Stimulated activated CD4-positive, alpha-beta T cell treated with anti-CD3 and anti-CD28 coated beads, Interleukin-1b, Interleukin-23, amount 100 ng/mL, for 1 hour (primary cell): ENCODE measurements at places on chromosomes 3 and 15.
A peak's percentile ranks its signal among the peaks of the same experiment; 100 is the strongest.

- no peak for DNase-seq
These were observed 465.0 kb downstream of the PLOD2 start for GRCh38 chr3:145696011-145696410.

- DNase-seq = no peak
These were observed 15.6 kb downstream of the SMAD3 start for GRCh38 chr15:67080900-67081431.

DNA sequence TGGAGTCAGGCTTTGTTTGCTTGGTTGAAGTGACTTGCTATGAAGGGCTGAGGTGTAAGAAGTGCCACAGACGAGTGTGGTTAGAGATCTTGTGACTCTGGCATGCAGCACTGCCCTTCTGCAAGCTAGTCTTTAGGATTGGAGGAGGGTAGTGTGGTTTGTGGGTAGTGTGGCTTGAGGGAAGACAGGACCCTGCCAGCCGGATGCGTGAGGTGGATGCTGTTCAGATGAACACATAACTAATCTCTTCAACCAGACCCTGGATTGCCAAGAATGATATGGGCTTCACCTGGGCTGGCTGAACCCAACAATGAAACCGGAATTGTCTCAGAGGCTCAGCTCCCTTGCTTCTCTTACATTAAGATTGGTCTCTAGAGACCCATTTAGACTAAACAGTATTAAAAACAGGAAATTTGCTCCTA lies 32.7 kb downstream of the STARD9 start:
- DNase-seq = no peak

- DNase-seq = no peak
These were observed 2.6 kb downstream of the CYP19A1 start for GRCh38 chr15:51335538-51336410.

DNA sequence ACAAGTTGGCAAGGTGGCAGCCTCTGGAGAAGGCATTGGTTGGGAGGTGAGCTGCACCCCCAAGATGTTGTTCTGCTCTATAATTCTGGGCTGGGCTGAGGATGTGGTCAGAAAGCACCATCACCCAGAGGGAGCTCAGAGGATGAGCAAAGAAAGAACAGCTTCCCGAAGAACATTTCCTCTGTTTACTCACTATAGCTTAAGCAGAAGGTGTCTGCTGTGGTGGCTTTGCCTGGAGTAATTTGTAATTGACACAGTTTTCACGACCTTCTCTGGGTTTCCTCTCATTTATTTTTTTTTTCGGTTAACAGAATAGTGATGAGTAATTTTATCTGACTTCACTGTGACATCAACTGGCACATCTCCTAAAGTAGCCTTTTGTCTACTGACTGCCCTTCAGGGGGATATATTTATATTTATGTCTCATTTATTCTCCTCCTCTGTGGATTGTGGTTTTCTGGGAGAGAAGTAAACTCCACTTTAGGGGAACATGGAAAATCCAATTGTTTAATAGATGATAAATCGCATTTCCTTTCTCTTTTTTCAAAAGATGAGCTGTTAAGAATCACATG lies 49.5 kb upstream of the ABHD17C start:
- DNase-seq = no peak

DNA sequence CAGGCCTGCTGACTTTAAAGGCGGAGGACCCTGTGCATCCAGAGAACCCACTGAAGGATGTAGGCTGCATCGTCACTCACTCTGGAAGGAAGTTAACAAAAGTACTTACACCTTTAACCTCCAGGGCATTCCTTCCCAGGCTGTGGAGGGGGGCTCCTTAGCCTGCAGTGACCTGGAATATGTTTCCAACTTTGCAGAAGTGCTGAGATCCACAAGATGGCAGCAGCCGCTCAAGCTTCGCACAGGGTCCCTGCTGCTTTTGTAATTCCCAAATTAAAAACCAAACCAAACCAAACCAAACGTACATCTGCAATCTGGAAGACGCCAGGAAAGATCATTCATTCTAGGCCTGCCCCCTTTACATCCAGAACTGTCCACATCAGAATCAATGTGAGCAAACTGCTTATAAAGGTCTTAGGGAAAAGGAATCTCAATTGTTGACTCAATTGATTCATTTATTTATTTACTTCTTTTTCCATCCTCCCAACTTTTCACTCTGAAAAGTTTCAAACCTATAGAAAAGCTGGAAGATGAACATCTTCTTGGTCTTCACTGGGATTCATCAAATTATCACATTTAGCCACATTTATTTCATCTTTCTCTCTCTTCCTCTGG lies 70.5 kb upstream of the KLHL25 start:
- no peak for DNase-seq

GRCh38 chr15:66592505-66593218 lies 26.9 kb upstream of the LCTL start:
- DNase-seq = no peak

- DNase-seq = peak; percentile 43
These were observed at the start of gene GPR160 for GRCh38 chr3:170037463-170038433. Gene GPR160 (plus strand): TSS chr3:170037995. CDS start chr3:170083973, 45,978 bp downstream.

DNA sequence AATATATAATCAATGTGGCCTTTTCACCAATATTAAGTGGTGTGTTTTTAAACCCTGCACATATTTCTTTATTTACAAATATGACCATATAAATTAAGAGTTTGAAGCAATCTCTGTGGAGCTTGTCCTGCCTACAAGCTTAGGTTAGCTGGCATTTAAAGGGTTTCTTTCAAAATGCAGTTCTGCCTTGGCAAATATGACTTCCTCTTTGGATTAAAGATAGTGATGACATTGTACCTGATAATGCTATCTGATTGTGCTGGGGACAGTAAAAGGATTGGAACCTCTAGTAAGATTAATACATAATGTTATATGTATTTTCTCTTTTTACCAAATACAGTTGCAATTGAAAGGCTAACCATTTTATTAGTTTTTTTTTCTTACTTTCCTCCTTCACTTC lies 249.1 kb downstream of the OTOL1 start:
- DNase-seq = no peak

GRCh38 chr3:177807150-177807875 lies 610.0 kb upstream of the TBL1XR1 start:
- no peak for DNase-seq

DNA sequence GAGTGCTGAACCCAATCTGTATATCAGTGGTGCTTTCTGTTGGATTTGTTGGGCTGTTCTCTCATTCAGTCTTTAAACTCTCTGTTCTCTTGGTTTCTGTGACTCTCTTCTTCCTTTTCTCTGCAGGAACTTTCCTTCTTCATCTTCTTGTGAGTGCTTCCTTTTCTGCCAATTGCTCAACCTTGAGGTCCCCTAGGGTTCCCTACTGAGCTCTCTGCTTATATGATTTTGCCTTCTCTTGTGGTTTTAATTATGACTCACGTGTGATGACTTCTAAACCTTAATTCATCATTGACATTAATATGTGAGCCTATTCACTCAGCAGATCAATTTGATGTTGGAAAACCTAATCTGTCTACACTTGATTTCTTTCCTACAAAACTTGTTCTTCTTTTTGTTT lies 39.4 kb downstream of the MOBP start:
- no peak for DNase-seq

GRCh38 chr15:43095708-43096347 lies 10.0 kb downstream of the UBR1 start:
- no peak for DNase-seq

GRCh38 chr3:55947406-55947805 lies 460.3 kb upstream of the WNT5A start:
- DNase-seq = no peak

- DNase-seq = no peak
These were observed 17.7 kb downstream of the POC1A start for GRCh38 chr3:52136513-52136912.

GRCh38 chr3:58686847-58687246 lies 20.3 kb upstream of the FAM3D start:
- no peak for DNase-seq

DNA sequence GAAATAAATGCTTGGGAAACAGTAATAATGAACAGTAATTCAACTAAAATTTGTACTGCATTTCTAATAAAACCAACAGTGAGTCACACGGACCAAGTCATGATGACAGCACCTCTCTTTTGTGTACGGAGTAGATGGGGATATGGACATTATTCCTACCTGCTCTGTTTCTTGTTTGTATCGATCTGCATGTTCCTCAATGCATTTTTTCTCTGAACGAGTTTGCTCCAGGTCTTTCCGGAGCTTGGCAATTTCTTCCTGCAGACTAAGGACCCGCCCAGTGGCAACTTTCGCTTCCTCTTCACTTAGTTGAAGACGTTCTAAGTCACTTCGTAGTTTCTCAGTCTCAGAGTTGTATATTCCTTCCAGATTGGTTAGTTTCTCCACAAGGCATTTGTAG lies 74.4 kb upstream of the MYO5C start:
- DNase-seq = no peak

- DNase-seq = no peak
These were observed 18.7 kb upstream of the PTPN9 start for GRCh38 chr15:75597667-75598341.

- no peak for DNase-seq
These were observed 450.9 kb downstream of the MAGI1 start for GRCh38 chr3:65587650-65588439.

DNA sequence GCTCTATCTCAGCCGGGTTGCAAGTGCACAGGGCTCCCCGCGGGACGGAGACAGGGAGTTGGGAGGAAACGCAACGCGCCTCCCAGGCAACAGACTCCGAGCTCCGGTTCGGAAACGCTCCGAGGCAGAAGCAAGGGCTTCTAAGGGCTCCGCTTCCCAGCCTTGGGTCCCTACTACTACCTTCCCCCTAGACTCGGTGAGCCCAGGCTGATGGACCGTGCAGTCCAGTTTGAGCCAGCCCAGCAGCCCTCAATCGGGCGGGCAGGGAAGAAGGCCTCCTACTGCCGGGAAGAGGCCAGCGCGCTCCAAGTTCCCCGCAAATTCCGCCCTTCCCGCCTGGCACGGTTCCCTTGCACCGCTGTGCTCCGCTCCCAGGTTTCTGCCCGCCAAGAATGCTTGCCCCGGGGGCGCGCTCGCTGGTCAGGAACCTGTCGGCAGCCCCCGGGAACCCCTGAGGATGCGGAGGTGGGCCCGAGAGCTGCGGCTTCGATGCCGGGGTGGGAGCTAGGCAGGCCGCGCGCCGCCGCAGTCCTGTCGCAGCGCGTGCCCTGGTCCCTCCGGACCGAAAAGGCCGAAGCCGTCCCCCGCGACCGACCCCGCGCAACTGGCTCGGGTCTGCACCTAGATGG lies 728 bp downstream of the TRANK1 start:
- DNase-seq = no peak

DNA sequence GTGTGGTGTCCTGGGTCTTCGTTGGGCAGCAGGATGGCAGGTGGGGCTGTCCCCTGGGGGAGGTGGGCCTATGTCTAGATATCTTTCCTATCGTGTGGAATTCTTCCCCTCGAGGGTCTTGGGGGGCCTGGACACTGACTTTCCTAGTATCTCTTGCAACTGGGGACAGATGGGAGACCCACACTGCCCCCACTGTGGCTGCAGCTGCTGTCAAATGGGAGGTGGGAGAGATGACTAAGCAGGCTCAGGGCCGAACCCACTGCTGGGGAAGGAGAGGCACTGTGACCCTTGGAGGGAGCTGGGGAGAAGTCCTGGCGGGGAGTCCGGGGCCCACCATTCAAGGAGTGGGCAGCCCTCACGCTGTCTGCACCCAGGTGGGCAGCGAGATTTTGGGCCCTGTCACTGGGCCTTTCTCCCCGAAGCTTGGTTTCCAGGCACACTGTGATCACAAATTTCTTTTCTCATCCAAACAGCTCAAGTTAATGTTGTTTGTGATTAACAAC lies 2.9 kb upstream of the FBLN2 start:
- DNase-seq = no peak

- DNase-seq = no peak
These were observed 568.3 kb upstream of the ZNF717 start for GRCh38 chr3:76353683-76354082.

- DNase-seq = no peak
These were observed 25.1 kb downstream of the OXSR1 start for GRCh38 chr3:38190481-38190881.

- no peak for DNase-seq
These were observed 26.4 kb upstream of the HGD start for GRCh38 chr3:120708408-120708807.

DNA sequence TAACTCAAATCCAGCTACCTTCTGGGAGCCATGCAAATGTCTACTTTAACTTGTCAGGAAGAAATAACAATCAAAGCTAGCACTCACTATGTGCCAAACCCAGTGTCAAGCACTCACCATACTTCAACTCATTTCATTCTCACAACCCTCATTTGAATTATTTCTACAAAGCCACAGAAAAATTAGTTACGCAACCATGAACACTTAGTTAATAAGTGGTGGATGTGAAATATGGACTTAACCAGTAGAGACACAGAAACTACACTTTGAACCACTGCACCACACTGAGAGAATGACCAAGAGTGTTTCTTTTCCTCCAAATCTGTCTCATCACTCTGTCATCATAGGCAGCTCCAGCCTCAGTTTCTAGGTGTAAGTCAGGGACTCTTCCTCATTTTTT lies 91.0 kb upstream of the MBNL1 start:
- no peak for DNase-seq

DNA sequence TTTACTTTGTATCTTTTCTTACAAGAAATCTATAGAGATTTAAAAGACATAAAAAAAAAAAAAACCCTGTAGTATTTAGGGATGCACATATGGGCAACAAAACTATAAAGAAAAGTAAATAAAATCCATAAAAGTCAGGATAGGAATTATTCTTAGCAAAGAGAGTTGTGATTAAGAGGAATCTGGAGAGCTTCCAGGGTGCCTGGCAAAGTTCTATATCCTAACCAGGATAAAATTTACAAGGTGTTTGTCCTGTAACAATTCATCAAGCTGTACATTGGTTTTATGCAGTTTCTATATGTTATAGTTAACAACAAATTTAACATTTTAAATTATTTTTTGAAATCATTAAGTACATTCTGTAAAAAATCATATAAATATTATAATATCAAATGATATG lies 7.9 kb downstream of the SECISBP2L start:
- DNase-seq = no peak

GRCh38 chr3:125052624-125053303 lies 3.0 kb downstream of the HEG1 start:
- no peak for DNase-seq

GRCh38 chr3:25457671-25458419 lies 29.8 kb downstream of the RARB start:
- DNase-seq = no peak

DNA sequence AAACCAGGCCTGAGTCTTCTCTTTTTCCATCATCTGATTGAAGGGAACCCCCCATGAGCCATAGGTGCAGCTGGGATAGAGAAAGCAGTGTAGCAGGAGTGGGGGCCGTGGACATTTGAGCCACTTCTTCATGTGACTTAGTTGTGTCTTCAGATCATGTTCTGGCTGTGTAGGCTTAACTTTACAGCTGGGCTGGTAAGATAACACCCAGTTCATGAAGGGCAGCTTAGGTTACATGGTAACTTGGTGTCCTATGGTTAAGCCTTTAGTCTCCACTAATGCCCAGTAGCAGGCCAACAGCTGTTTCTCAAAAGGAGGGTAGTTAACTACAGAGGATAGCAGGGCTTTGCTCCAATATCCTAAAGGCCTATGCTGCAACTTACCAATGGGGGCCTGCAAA lies 11.4 kb upstream of the SNRPN start:
- no peak for DNase-seq
